ENCODE measurements at places on chromosomes 1 and 21.

DNA sequence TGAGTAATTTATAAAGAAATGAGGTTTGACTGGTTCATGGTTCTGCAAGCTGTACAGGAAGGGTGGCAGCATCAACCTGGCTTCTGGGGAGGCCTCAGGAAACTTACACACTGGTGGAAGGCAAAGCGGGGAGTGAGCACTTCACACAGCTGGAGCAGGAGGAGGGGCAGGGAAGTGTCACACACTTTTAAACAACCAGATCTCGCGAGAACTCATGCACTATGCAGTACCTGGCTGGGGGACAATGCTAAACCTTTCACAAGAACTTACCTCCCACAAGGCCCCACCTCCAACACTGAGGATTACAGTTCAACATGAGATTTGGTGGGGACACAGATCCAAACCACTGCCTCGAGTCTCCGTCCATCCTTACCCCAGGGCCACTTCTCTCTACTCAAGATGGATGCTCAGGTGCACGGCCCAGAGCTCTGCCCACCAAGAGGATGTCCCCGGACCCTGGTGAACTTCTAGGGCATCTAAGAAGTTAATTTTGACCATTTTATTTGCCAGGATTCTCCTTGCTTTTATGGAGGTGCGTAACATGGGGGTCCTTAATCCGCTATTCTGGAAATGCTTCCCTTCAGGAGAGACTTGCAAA, 22.7 kb upstream of the ACTRT2 start:
- DNase-seq = no peak

DNA sequence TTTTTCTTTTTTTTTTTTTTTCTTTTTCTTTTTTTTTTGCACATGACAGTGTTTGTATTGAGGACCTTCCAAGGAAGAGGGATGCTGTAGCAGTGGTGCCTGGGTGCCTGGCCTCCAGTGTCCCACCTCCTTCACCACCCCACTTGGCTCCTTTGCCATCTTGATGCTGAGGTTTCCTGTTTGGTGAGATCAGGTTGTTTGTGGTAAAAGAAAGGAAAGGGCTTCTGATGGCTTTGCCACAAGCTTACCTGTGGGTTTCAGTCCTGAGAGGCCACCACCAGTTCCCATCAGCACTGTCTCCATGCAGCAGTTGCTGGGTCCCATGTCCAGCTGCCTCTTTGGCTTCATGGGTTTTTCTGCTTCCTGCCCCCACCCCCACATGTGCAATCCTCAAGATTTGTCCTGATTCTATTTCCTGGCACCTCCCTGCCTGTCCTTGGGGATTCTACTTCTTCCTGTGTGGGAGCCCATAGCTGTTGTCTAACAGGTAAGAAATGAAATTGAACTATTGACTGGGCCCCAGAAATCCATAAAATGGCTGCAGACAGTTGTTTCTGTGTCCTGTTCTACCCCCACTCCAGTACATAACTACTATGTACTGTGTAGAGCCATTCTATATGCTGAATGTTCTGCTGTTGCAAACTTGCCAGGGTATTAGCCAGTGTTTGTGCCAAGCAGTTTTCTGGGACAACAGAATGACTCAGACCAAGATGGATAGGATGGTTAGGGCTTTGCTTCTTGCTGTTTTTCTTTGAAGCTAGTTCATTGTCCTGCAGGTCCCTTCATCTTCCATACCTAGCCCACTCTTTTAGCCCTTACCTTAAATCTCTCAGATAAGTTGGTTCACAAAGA, 4.2 kb upstream of the CCDC28B start:
- no peak for DNase-seq

GRCh38 chr1:96538883-96539282, 182.7 kb upstream of the PTBP2 start:
- DNase-seq = peak; percentile 98

GRCh38 chr1:230861489-230861888, 6.8 kb downstream of the C1orf198 start:
- DNase-seq = no peak

GRCh38 chr1:208223136-208223535, 21.0 kb downstream of the PLXNA2 start:
- DNase-seq = no peak
